Activated effector memory CD4-positive, alpha-beta T cell treated with anti-CD3 and anti-CD28 coated beads, Interleukin-2, amount 50 U/mL, for 16 hours (primary cell): ENCODE measurements at places on chromosomes 12 and 14.

DNA sequence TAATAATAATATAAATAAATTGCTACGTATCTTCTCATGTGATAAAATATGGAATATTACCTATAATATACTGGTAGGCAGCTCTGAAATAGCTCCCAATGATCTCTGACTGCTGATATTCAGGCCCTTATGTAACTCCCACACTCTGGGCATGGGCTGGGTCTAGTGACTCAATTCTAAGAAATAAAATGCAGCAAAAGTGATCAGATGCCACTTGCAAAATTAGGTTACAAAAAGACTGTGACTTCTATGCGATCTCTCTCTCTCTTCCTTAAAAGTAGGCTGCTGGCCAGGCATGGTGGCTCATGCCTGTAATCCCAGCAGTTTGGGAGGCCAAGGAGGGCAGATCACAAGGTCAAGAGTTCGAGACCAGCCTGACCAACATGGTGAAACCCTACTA is 10.3 kb upstream of the CACNB3 start:
- no peak for DNase-seq

- DNase-seq, result no peak
These were observed 231.7 kb downstream of the TMEM132D start for GRCh38 chr12:129672110-129672509.

- no peak for DNase-seq
These were observed 52.9 kb downstream of the SUSD6 start for GRCh38 chr14:69664265-69664664.

DNA sequence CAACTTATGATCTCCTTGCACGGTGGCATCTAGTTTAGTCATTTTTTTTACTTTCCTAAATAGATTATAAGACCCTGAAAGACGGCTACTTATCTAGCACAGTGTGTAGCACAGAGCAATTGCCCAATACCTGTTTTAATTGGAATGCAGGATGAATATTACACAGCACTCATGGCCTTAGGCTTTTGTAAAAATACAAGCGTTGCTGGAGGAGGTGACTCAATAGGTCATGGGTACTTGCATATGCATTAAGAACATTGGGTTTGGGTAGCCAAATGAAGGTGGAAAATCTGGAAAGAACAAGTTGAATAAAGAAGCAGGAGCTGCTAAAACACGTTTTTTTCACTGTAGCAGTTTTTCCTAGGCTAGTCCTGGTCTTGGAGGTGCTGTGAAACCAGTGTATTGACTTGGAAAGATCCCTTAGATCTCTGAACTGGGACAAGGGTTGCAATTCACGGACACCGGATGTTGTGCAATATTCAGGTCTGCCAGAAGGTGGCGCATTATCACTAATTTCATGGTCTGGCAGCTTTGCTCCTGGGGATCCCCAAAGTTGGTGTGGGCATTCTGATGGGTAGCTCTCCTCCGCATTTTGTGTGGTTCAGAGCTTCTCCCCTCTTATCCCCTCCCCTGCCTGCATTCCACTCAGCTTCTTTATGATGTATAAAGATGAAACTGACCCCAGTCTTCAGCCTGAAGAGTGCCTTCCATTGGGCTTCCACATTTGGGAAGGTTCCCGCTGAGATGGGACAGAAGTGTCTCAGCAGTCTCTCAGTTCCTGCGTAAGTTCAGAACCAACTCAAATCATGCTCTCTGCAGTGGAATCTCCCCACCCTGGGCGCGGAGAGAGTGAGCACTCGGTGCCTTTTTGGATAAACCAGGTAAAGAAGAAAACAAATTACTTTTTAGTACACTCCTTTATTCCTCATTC is 278.3 kb downstream of the NRXN3 start:
- DNase-seq, result peak; percentile 65

DNA sequence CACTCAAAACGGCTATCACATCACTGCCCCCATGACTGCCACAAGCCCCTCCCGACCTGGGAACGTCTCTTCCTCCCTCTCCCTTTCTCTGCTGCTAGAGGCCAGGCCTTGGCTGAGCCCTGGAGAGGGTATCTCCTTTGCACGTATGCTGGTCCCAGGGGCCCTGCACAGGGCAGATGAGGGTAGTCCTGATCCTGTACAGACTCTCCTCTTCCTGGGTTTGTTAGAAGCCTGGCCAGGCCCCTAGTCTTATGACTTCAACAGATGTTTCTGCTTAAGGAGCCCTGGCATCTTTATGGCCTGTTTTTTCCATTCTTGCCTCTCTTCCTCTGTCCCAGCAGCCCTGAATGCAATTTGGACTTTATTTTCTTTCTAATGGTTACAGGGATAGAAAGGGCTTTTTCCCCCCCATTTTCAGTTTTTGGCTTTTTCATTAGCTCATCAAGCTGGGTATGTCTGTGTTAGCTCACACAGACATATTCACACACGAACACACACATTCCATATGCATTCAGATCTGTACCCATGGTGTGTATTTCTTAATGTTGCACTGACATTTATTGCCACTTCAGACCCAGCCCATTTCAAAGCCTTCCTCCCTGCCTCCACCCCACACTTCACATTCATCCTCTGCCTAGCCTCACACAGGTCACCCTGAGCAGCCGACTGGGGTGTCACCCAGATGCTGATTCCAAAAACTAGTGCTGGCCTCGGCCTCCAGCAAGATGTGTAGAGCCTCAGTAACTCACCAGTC is 203.2 kb downstream of the ZFP36L1 start:
- no peak for DNase-seq
